ENCODE measurements at places on chromosomes 5 and 9.
A peak's percentile ranks its signal among the peaks of the same experiment; 100 is the strongest.

DNA sequence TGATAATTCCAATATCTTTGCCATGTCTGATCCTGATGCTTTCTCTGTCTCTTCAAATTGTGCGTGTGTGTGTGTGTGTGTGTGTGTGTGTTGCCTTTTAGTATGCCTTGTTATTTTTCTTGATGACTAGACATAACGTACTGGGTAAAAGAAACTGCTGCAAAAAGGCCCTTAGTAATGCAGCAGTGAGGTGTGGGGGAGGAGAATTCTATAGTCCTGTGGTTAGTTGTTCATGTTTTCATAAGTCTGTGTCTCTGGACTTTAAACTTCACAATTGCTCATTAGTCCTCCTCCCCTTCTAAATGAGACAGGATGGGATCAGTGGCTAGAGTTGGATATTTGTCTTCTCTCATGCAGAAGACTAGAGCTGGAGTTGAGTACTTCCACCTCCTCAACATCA lies 346.2 kb upstream of the IRX1 start:
- DNase-seq = no peak

GRCh38 chr5:142630927-142631539 lies 54.9 kb downstream of the FGF1 start:
- DNase-seq = no peak

DNA sequence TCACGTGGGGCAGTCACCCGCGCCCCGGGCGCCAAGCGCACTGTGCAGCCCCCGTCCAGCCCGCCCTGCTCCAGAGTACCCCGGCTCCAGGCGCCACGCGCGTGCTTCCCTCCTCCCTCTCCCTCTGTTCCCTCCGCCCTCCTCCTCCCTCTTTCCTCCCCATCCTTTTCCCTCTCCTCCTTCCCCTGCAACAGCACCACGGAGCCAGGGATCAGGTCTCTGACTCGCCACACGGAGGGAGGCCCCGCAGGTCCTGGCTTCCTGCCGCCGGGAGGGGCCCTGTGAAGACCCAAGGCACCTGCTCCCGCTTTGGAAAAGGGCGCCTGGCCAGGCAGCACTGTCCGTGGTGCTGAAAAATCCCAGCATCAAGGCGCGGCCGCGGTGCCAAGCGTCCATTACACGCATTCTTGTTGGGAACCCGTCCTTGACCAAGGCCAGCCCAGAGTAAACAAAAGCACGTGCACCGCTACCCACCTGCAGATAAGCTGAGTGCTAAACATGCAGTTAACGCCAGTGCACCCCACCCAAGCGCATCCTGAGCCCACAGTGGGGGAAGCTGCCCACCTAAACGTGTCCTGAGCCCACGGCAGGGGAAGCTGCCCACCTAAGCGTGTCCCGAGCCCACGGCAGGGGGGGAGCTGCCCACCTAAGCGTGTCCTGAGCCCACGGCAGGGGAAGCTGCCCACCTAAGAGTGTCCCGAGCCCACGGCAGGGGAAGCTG lies 21.7 kb downstream of the SLC6A18 start:
- peak; percentile 46 for DNase-seq

DNA sequence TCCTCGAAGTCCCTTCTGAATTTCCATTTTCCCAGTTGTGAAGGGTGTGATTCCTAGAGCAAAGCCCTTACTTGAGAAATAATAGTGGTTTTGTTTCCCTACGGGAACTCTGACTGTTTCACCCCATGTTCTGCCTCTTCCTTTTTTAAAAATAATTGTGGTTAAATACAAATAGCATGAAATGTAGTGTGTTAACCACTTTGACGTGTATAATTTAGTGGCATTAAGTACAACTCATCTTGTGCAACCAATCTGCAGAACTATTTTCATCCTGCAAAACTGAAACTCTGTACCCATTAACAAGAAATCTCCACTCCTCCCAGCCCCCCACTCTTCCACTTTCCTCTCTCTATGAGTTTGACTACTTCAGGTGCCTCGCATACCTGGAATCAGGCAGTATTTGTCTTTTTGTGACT lies 35.6 kb upstream of the HAND1 start:
- no peak for DNase-seq

- peak; percentile 5 for DNase-seq
These were observed 892.9 kb downstream of the NR2F1-AS1 start for GRCh38 chr5:92687821-92688722.

DNA sequence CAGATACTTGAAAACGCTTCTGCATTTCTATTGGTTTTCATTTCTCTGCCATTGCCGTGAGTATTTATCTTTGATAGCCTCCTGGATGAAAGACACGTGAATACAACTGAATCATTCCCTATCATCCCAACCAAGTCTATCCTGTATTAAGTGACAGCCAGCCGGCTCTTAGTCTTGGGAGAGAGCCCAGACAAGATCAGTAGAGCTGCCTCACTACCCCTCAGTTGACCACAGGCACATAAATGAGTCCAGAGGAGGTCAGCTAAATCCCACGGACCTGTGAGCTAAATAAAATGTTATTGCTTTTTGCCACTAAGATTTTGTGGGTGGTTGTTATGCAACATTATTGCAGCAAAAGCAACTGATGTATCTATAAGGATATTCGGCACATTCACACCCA lies 639.0 kb upstream of the ACO1 start:
- no peak for DNase-seq

GRCh38 chr5:102765350-102765749 lies 10.2 kb downstream of the PAM start:
- no peak for DNase-seq

DNA sequence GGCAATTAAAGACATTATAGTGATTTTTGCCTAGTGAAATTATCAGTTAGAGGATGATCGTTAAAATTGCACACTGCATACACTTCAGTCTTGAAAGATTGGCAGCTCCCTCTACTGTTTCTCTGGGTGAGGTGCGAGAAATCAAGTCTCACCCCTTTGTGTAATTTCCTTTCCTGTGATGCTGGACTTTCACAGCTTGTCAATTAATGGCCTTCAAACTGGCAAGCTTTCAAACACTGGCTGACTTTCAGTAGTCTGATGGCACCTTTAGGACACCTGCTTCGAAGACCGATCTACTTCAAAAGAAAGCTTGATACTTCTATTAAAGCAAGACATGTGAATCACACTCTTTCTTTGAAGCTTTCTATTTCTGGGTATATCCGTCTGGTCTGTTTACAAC lies 706.7 kb upstream of the PTPRD start:
- DNase-seq = peak; percentile 13

DNA sequence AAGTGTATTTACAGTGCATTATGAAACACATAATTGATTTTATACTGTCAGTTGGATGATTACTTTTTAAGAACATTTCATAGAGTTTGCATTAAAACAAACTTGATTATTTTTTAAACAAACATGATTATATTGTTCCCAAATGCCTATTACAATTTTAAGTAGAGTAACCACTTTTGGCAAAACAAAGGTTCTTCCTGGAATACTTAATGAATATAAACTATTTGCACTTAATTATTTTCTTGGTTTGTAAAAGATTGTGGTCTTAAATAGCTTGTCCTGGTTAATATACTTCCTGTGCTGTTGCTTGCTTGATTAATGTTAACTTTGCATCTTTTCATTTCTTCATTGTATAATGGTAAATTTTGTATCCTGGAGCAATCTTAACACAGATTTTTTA lies 180.0 kb downstream of the CDH12 start:
- DNase-seq = no peak

DNA sequence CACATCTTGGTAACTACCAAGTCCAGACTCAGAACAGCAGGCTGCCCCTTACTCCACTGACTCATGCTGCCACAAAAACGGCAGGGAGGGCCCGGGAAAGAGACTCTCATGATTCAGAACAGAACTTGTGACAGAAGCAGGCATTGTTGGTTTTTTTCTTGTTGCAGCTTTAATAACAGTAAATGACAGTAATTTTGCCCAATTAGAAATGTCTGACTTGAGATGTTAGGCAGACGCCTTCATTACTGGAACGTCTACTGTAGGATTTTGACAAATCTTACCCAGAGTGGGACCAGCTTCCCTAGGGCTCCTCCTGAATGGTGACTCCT lies 77.9 kb downstream of the SEMA5A start:
- peak; percentile 77 for DNase-seq

GRCh38 chr5:134595458-134595838 lies 37.2 kb downstream of the SAR1B start:
- no peak for DNase-seq

GRCh38 chr9:115142517-115143270 lies 24.7 kb upstream of the TNC start:
- no peak for DNase-seq

DNA sequence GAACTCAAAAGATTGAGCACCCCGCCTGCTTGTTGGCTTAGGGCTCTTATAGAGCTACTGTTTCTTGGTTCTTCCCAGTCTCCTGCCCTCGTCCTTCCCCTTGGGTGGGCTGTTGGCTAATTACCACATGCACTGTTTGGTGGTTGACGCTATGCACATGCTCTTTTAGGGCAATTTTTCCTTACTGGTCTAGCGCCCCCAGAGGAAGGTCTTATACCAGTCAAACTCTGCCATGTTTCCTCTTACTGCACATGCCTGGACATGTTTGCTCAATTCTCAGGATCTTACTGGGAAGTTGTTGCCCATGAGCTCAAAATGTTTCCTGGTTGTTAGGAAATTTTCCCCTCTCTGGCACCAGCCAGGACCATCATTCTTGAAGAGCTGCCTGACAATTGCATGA lies 101.9 kb downstream of the SLC28A3 start:
- no peak for DNase-seq

GRCh38 chr5:138945421-138946240 lies 70.5 kb upstream of the LRRTM2 start:
- no peak for DNase-seq

- DNase-seq = no peak
These were observed 26.0 kb downstream of the ZCCHC7 start for GRCh38 chr9:37146410-37146809.

DNA sequence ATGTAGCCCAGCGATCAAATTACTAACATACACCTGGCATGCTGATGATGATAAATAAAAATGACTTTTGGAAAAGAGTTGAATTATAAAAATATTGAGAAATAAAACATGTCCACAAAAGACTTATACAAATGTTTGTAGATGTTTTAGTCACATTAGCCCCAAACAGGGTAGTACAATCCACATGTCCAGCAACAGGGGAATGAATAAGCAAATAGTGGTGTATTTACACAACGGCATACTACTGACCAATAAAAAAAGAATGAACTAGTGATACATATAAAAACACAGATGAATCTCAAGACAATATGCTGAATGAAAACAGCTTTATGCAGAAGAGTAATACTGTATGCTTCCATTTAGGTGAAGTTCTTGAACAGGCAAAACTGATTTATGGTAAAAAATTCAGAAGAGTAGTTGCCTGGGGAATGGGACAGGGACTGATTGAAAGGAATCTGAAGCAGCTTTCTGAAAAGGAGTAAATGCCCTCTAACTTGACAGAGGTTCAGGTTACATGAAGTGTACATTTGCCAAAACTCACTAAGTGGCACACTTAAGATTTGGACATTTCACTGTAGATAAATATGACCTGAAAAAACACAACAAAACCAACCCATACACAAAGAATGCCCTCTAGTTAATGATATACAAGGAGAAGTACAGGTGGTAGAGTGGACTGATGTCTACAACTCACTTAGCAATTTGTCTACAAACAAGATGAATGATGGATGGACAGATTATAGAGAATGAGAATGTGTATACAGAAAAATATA lies 35.4 kb downstream of the ACTL7A start:
- no peak for DNase-seq

DNA sequence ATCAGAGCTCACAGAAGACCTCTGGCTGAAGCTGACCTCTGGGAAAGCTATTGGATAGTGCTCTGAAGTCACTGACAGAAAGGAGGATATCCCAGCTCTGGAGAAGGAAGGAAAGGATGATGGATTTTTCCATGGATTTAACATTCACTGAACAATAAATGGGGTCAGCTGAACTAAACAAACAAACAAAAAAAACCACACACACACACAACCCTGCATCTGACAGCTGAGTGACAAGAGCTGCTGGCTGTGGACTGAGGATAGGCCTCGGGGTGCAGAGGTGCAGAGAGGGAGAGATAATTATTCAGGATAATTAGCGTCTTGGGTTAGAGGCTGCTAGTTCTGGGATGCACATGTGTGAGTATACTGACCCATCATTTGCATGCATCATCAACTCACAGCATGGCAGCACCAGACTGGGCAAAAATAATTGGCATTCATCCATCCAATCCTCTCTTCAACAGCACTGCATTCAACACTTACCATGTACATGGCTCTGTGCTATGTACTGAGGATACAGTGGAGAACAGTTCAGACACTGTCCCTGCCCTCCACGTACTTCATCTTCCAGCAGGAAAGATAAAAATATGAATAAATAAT lies 131.4 kb upstream of the TRIM32 start:
- no peak for DNase-seq

DNA sequence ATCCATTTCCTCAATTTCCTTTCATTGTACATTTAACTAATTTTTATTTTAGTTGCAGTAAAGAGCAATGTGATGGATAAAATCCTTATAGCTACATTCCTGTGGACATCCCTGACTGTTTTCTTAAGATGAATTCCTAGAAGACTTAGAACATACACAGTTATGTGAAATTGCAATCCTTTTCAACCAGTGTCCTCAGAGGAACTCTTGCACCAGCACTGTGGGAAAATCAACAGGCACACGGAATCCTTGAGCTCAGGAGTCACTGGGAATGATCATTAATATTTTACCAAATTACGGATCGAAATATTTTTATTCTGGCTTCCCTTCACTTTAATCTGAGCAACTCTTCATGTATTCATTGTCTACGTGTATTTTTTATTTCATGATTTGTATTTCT lies 901.9 kb upstream of the WWC1 start:
- no peak for DNase-seq

DNA sequence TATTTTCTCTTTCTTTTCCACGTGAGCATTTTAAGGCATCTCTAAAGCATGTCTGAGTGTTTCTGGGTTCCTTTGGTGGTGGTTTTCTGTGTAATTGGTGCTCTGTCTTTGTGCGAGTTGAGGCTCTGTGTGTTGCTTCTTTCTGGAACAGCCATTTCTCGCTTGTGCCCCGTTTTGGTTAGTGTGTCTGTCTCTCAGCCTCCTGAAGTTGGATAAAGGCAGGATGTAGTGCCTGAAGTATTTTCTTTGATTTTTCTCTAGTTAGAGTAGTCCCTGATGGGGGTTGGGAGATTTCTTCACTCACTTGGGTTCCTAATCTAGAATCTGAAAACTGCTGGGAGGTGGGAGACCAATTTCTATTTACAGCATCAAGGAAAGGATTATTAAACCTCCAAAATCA lies 129.7 kb upstream of the TMEM161B start:
- no peak for DNase-seq

DNA sequence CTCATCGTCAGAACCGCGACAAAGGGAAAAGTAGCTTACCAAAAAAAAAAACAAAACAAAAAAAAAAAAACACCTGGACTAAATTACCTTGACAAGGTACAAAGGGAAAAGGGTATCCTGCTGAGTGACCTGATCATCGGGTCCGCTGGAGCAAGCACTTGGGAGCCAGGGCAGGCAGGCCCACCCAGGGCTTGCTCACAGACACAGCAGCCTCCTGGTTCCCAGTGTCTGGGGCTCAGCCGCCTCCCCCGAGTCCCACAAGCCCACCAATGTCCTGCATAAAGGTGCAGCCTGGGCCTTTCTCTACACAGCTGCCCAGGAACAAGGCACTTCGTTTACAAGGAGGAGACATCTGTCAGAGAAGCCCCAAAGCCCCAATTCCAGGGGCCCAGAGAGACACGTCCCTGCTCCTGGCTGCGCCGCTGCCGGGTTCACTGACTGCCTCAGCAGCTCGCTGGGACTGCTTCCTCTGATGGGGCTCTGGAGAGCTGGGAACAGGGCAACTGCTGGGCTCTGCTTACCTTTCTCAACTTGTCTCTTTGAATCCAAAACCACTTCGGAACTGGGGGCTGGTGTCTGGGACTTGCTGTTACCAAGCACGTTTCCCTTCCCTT lies 63.4 kb downstream of the GOLM1 start:
- no peak for DNase-seq

Data from RWPE1 (cell line).